ENCODE measurements at places on chromosomes 12 and 14.

- no peak for DNase-seq
Measured at GRCh38 chr14:90677484-90678050, 138.7 kb downstream of the TTC7B start.

DNA sequence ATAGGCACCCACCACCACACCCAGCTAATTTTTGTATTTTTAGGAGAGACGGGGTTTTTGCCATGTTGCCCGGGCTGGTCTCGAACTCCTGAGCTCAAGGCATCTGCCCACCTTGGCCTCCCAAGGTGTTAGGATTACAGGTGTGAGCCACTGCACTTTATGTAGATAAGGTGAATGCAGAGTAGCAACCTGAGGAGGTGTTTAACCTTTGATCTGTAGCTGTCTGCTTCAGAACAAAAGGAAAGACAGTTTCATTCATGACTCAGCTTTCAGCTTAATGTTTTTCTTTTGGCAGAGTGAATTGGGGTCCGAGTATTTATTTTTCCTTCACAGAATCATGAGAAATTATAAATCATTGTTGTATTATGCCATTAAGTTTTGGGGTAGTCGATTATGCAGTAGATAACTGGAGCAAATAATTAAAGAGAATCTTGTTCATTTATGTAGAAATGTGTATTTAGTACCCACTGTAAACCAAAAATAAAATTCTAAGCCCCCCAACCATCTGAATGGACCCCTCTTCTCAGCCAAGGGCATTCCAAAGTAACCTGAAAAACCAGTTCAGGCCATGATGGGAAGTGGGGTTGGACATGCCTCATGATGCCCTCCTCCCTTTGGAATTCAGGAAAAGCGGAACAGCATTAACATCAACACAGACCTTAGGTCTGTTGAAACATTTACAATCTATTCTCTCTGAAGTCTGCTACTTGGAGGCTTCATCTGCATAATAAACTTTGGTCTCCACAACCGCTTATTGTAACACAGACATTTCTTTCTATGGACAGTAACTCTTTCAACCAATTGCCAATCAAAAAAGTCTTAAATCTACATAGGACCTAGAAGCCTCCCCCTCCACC, 10.7 kb upstream of the STX2 start:
- no peak for DNase-seq

- no peak for DNase-seq
Measured at GRCh38 chr14:105487449-105487985, 831 bp downstream of the CRIP1 start.

DNA sequence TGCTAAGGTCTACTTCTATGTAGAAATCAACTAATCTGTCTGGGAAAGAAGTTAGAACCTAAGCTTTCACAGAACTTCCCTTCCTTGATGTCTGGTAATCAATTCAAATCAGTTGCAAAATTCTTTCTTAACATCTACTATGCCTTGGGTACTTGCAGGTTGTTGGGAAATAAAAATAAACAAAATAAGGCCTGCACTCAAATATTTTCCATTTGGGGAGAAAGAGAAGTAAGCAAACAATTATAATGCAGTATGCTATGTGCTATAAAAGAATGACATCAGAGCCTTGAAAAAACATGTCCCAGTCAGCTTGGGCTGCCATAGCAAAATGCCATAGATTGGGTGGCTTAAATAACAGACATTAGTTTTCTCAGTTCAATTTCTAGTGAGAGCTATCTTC, 425.9 kb upstream of the DCN start:
- no peak for DNase-seq

DNA sequence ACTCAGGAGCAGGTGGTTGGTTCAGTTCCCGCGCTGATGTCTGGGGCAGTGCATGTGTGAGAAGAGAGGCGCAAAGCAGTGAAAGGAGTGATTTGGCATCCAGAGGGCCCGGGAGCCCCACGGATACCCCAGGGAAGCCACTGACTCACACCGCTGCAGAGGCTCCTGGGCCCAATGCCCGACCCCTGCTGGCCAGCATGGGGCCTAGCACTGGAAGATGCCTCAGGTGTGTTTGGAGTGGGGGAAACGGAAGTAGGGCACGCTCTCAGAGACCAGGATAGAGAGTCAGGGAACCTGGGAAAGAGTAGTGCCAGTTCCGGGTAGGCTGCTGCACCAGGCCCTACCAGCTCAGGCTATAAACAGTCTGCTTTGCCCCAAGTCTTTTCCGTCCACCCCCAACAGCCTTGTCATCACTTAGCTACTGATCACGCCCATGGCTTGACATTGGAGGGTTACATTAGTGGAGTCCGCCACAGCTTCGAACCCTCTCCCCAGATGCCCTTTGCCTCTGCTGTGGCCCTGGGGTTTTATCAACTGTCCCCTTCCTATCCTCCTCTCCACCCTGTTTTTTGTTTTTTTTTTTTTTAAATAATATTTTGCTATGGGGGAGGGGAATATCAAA, 9.5 kb upstream of the CSAD start:
- no peak for DNase-seq

GRCh38 chr12:104785886-104786285, 172.2 kb downstream of the SLC41A2 start:
- DNase-seq, result no peak

DNA sequence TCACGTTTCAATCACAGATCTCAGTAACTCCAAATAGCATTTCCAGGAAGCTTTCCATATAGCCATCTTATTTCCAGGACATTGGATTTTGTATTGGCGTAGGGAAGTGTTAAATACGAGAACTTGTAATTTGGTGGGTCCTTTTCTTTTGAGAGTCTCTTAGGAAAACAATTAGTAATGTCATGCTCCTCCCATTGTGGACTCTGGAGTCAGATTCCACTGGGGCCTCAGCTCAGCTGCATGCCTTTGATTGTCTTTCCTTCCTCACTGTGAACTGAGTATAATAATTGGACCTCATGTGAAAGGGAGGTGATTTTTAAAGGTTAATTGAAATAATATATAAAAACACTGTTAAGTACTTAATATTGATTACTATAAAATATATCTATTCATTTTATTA, 462.6 kb downstream of the NPAS3 start:
- no peak for DNase-seq

DNA sequence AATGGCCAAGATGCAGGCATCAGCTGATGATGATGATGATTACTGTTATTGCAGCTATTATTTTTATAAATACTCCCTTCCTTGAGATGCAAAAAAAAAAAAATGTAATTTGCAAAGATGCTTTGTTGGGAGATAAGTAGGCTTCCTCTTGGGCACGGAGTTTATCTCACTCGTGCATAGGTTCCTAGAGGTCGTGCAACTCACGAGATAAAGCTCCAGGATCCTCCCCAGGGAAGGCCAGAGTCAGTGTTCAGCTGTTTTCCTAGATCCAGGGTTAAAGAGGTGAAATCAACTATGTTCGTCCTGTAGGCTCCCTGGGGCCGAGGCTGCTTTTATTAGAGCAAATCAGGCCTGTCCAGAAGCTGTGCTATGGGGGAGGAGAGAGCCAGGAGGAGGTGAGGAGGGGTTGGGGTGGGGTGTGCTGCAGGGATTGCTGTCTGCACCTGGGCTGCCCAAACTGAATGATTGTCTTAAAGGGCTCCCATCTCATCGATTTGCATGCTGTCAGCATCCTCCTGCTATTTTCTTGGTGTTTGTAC, 270.3 kb downstream of the NRXN3 start:
- no peak for DNase-seq

GRCh38 chr12:238116-238515, 24.2 kb upstream of the SLC6A12 start:
- DNase-seq, result no peak

DNA sequence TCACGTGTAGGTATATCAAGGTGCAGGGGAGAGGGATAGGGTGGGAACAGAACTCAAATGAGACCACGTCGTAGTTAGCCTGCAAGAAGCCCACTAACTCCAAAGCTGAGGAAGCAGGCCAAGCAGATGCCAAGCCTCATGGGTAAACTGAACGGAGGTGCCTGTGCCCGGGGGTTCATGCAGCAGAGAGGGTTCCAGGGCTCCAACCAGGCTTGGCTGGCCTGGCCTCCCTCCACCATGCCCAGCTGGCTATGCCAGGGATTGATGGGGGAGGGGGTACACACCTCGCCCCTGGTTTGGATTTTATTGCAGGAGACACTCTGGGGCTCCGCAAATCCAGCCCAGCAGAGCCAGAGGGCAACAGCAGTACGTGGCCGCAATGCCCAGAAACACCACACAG, 27.3 kb downstream of the PXN start:
- no peak for DNase-seq

DNA sequence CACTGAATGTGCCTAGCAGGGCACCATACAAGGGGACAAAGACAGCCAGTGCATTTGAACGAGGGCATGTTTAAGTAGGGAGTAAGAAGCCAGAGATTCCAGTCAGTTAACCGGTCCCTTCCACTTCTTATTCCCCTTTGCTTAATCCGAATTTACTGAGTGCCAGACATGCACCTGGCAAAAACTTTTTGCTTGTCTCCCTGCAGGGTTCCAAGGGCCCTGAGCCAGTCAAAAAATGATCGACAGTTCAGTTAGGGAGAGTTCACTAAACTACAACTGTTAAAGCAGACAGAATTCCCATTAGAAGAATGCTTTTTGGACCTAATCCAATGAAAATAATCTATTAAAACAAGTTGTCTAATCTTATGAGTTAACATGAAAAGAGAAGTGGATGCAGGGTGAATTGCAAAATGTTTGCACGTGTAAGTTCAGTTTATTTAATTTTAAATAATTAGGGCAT, 193.8 kb downstream of the TMTC2 start:
- DNase-seq, result no peak

GRCh38 chr12:52041695-52042123, 9.5 kb upstream of the NR4A1 start:
- no peak for DNase-seq

GRCh38 chr12:105850103-105850968, 288.4 kb downstream of the NUAK1 start:
- no peak for DNase-seq

GRCh38 chr12:58051378-58051777, 110.0 kb downstream of the ATP23 start:
- DNase-seq, result no peak

DNA sequence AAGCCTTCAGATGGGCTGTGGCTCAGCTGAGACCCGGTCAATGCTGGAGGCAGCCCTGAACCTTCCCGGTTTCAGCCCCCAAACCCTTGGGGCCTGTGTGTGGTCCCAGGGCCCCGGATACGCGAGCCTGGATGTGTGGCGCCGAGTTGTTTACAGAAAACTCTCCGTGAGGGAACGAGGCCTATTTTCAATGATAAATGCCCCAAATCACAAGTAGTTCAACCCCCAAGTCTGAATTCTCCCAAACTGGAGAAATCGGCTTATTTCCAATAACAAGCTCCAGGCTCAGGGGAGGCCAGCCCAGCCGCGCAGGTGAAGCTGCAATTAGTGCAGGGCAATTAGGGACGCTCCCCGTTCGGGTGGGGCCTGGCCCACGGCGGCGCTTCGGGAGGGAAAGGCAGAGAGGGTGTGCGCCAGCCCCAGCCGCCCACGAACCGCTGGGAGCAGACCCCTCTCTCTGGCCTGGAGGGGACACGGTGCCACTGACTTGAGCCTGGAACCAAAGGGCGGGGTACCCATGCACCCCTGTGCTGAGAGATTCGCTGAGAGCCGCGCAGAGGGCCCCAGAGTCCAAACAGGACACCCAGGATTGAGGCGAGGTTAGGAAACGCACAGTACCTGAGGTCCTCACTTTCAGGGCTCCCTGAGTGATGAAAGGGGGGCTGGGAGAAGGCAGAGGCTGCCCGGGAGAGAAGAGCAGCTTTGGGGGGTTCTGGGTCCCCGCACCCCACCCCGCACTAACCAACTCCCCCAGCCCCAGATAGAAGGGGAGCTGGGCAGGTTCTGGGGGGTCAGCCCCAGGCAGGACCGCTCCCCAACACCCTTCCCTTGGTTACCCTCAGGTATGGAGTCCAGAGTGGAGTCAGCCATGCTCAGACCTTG, 14.2 kb upstream of the ANKRD9 start:
- no peak for DNase-seq

- DNase-seq, result no peak
Measured at GRCh38 chr12:95168746-95169145, 48.5 kb downstream of the FGD6 start.

GRCh38 chr12:101920906-101921305, 43.5 kb downstream of the DRAM1 start:
- DNase-seq, result no peak

DNA sequence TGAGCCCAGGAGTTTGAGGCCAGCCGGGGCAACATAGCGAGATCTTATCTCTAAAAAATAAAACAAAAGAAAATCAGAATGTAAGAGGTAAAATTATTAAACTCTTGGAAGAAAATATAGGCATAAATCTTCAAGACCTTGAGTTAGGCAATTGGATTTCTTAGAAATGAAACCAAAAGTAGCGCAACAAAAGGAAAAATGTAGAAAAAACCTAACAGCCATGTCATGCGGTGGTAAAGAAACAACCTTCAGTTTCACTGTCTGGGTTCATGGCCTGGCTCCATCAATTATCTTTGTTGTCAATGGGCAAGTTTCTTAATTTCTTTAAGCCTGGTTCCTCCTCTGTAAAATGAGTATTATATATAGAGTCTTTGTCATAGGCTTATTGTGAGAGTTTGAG, 5.6 kb upstream of the GCH1 start:
- DNase-seq, result no peak

GRCh38 chr12:20716985-20717384, 21.9 kb downstream of the SLCO1C1 start:
- DNase-seq, result no peak

GRCh38 chr12:2689393-2689792, 105.4 kb upstream of the FKBP4 start:
- no peak for DNase-seq

DNA sequence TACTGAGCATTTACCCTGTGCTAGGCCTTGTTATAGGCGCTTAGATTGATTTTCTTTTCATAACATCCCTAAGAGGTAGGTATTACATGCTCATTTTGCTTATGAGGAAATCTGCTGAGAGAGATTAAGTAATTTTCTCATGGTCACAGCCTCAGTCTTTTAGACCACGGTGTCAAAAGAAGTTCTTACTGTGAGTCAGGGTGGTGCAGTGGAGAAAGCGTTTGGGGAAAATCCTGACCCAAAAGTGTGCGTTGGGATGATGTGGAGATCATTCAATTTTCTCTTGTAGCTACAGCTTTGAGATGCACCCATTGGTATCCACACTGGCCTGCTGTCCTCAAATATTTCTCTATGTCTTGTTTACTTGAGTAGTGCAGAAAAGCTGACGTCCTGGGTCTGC, 8.2 kb downstream of the ANG start:
- no peak for DNase-seq

- DNase-seq, result no peak
Measured at GRCh38 chr14:23633160-23633701, 2.9 kb upstream of the DHRS2 start.

GRCh38 chr12:50121641-50122040, 9.6 kb downstream of the COX14 start:
- no peak for DNase-seq

DNA sequence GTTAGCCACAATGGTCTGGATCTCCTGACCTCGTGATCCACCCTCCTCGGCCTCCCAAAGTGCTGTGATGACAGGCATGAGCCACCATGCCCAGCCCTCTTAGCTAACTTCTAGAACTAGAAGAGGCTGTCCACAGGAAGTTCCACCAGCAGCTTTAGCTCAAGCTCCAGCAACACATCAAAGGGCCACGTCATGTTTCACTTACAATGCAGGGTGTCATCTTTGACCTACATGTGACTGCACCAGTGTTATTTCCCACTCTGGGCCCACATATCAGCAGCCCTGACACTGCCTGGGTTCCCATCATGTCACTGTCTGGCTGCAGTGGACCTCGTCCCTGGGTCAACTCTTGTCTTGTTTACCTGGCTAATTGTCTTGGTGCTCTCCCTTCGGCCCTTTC, 147.2 kb downstream of the GRIN2B start:
- no peak for DNase-seq

Measured in stimulated activated CD4-positive, alpha-beta T cell treated with anti-CD3 and anti-CD28 coated beads, Interleukin-15, amount 100 ng/mL, for 48 hours (primary cell).